Esophagus muscularis mucosa (tissue), 4 donors: ENCODE measurements at places on chromosomes 11 and 22. TPM values are rescaled to one million over a fixed set of nuclear protein-coding genes. Genes with fewer than 3 reads are reported as not detected.

DNA sequence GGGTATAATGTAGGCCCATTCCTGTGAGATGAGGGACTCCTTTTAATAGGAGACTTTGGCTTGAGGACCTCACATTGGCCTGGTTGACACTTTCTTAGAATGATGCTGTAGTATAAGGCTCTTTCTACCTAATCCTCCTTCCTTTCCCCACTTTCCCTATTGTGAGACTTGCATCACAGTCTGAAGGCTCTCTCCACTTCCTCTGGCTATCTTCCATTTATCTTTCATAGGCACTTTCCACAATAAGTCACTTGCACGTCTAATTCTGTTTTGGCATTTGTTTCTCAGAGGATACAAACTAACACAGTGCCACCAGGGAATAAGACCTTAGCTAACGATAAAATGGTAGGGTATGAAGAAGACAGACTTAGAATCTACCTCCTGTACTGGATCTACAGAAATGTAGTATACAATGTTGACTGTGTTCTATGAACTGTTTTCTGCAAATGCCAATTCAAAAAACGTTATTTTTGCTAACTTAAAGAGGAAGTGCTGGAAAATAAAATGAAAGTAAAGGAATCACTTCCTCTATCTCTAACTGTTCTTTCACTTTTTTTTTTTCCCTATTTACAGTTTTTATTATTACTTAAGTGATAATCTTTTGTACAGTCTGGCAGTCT, 17.9 kb upstream of the PDE3B start:
- DNase-seq, result no peak

- DNase-seq, result no peak
These were observed 121.9 kb upstream of the HSD17B12 start for GRCh38 chr11:43558556-43559127.

DNA sequence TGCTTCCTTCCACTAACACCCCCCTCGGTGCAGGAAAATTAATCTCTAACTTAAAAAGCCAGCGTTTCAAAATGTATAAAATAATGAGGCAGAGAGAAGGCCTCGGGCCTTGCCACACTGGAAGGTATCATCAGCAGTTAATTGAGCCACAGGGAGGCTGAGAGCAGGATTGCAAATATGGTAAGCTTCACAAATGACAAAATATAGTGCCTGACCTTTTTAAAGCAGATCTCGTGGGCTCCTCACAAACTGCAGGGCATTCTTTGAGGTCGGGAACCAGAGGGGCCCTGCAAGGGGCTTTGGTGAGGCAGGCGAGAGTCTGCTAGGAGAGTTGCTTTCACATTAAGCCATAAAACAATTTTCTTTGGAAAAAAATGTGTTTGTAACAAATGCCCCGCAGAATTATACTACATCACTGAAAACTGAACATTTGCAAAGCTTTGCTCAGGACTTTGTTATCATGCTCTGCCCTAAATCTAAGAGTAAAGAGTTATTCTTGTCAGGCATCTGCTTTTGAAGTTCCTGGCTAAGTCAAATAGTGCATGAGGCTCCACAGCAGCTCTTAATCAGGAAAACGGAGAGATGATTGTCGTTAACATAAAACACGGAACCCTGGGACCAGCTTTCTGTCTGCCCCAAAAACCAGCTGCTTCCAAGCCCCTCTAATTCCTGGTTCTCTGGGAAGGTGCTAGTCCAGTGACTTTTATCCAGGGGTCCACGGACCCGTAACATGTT, 61.4 kb upstream of the SYT13 start:
- DNase-seq, result no peak

DNA sequence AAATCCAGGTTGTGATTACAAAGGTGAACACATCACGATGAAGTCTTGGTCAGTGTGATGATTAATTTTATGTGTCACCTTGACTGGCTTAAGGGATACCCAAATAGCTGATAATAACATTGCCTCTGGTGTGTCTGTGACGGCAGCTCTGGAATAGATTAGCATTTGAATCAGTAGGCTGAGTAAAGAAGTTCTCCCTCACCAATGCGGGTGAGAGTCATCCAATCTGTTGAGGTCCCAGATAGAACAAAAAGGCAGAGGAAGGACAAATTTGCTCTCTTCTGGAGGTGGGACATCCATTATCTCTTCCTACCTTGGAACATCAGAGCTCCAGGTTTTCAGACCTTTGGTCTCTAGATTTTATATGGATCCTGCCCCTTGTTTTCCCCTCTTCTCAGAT, 856.2 kb upstream of the CCDC90B start:
- DNase-seq, result no peak

DNA sequence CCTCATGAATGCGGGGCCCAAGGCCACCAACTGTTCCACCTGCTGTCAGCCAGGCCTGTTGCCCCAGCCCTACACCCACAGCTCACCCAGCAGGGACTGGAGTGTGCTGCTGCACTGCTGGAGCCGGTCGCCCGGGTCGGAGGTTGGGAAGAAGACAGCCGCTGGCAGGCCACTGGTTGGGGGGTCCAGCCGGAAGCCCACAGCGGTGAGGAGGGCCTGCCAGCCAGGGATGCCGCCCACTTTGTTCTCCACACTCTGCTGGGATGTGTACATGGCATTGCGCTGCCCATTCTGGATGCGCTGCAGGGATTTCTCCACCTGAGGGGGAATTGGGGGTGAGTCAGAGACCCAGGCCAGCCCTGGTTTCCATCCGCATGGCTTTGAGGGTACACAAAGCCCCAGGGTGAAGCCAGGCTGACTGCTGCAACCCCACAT, 74.2 kb upstream of the PITPNB start:
- DNase-seq, result no peak

DNA sequence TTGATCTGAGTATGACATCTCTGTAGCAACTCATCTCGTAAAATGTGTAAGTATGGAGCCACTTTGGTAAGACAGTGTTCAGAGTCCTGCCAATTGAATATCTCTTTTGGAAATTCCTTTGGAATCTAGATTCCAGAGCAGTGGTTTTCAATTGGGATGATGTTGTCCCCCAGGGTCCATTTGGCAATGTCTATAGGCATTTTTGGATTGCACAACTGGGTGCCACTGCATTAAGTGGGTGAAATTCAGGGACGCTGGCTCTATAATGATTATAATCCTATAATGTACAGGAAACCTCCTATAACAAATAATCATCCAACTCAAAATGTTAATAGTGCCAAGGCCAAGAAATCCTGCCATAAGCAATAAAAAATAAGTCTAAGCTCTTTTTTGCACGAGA, 404.8 kb upstream of the RAG2 start:
- DNase-seq, result no peak

DNA sequence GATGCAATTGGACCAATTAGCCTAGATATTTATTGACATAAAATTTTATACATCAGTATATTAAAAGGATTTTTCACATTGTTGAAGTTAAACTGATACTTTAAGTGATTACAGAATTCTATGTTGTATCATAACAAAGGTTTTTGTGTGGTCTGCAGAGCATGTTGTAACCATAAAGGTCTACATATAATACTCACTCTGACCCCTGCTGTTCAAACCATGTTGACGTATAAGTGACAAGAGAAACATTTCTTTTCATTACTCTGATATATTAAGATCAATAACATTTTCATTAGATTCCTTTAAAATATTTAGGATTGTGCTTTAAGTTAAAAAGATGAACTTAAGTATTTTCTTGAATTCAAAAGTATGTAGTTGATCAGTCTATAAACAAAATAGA, 63.9 kb downstream of the GAS2 start:
- DNase-seq, result no peak

The PLAAT4 gene
- 26.3 TPM for total RNA-seq

The CD6 gene
- total RNA-seq, result not detected
